ENCODE measurements at places on chromosomes 4 and X.
A peak's percentile ranks its signal among the peaks of the same experiment; 100 is the strongest.

GRCh38 chrX:153601511-153602110 lies 2.7 kb upstream of the CCNQ start:
- no peak for DNase-seq

DNA sequence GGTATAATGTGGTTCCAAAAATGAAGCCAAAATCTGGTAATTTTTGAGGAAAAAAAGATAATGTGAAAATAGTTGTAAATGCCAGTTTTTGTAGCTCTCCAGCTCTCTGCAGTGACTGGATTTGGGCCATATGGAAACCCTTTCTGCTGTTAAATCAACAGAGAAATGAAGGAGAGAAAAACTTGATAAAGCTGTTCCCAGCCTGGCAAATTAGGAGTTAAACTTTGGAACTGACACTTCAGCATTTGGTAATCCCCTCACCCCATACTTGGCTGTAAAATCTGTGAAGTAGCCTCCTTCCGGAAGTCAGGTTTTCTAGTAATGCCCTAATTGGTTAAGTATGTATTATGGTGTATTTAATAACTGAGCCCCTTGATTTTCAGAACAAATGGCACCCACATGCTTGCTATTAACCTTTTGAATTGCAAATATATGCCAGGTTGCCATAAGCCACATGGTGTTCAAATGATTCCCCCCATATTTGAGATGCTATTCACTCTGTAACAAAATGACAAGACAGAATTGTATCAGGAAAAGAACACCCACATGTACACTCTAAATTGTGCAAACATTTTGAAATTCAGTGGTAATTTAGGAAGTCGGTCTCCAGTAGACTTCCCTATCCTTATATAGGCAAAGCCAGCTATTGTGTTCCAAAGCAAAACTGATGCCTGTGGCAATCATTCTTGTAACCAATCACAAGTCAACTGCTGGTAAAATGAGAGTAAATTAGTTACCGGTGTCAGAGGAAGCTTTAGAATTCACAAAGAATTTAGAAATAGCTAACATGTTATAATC lies 96.3 kb upstream of the ADAMTS3 start:
- no peak for DNase-seq

DNA sequence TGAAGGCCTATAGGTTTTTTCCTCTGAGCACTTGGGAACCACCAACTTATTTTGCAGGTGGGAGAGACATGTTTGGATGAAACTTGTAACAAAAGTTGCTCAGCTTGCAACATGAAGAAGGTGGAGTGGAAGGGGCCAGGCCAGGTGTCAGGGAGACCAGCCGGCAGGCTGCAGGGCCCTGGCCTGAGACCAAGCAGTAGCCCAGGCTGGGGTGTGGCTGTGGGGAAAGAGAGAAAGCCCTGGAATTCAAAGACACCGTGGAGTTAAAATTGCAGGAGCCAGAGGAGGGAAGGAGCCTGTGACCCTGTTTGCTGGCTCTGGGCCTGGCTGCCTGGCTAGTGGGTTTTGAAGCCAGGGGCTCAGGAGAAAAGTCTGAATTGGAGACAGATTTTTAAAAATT lies 43.4 kb downstream of the EFNB1 start:
- DNase-seq = no peak

- DNase-seq = no peak
Measured at GRCh38 chr4:183816882-183817509, 88.1 kb upstream of the STOX2 start.

- DNase-seq = no peak
Measured at GRCh38 chr4:1559896-1560650, 124.0 kb downstream of the FAM53A start.

GRCh38 chr4:168374772-168375523 lies 56.4 kb upstream of the DDX60 start:
- DNase-seq = no peak

GRCh38 chrX:7110821-7111276 lies 36.7 kb upstream of the STS start:
- no peak for DNase-seq

DNA sequence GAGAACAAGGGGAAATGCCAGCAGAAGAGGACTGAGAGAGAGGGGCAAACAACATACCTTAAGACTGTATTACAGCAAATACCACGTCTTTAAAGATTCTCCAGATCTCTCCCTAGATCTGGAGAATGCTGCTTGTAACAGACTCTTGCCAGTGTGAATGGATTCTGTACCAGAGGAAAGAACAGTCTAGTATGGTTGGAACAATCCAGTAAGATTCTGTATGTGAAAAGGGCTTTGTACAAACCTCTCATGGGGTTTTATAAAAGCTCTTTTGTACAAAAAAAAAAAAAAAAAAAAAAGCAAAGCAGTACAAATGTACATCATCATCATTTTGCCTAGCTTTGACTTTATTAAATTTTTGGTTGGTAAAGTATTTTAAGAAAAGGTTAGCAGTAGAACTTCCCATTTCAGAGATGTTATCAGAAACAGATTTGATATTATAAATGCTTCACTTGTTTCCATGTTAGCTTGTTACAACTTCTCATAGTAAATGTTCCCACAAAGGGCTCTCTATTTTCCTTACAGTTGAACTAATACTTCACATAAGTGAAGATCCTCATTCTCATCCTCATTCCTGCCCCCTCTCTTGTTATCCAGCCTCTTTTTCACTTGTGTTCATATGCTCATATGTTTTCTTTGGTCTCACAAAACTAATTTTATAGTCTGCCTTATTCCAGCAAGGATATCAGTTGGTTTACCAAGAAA lies 144.2 kb downstream of the EDA start:
- no peak for DNase-seq

GRCh38 chrX:119495734-119496726 lies 27.8 kb downstream of the SLC25A5 start:
- no peak for DNase-seq

DNA sequence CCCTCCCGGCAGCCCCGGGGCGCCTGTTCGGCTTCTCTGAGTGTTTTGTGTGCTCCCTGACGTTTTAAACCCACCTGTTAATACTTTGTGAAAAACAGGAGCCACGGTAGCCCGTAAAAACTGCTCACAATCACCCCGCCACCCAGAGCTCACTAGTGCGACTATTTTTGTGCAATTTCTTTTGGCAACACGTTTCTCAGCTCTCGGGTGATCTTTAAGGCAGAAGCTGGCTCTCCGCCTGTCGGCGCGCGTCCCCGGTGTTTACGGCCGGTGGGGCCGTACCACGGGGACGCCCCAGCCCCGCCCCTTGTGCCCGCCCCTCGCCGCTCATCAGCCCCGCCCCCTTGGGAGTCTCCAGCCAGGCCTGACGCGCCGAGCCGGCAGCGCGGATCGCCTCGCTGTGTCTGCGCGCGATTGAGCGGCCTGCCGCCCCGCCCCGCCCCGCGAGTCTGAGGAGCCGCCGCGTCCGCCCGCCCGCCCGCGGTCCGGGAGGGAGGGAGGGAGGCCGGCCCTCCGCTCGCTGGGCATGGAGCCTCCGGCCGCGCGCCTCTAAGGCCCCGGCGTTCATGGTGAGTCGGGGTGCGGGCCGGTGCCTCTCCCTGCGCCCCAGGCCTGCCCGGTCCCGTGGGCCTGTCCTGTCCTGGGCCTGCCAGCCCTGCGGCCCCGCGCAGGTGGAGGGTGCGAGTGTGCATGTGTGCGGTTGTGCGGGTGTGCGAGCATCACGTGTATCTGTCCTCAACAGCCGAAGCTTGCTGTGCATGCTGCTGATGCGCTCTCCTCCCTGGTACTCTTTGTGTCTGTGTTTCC lies 56.2 kb upstream of the TADA2B start:
- DNase-seq = peak; percentile 93

- no peak for DNase-seq
Measured at GRCh38 chr4:168736860-168737805, 240.3 kb downstream of the PALLD start.

DNA sequence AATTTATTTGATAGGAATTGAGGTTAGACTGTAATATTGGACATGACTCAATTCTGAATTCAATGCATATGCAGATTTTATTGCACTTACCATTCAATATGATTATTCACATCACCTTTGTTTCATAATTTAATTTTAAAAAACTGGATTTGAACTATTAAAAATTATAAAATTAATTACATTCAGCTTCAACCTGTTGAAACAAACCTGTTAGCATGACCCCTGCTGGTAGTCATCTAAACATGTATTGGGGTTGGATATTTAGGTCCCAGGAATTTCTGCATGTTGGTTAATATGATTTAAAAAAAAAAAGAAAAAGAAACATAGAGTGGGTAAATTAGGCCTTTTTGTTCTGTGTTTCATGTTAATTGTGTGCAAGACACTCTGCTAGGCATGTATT lies 85.9 kb downstream of the ARSJ start:
- DNase-seq = no peak

GRCh38 chrX:132758759-132759158 lies 199.7 kb downstream of the HS6ST2 start:
- no peak for DNase-seq

- no peak for DNase-seq
Measured at GRCh38 chrX:25191403-25191802, 175.6 kb upstream of the ARX start.

- no peak for DNase-seq
Measured at GRCh38 chrX:94256396-94256795, 582.4 kb downstream of the FAM133A start.

DNA sequence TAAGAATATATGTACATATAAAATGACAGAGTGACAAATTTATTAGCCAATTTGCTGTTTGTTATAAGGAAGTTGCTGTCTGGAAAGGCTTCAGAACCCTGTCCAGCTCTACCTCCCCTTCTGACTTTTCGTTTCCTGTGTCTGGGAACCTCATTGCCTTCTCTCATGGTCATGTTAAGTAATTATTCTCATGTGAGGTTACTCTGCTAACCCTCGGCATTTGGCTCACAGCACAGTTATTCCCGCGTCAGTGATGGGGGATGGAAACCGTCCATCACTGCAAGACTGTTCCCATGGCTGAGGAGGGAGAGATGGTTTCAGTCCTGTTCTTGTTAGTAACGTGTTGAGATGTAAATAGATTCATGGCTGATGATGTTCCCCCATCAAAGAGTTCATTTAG lies 11.9 kb downstream of the EDNRA start:
- DNase-seq = no peak

- DNase-seq = no peak
Measured at GRCh38 chrX:649166-649565, 18.6 kb downstream of the SHOX start.

GRCh38 chrX:129726307-129727111 lies 12.3 kb upstream of the XPNPEP2 start:
- DNase-seq = peak; percentile 39

DNA sequence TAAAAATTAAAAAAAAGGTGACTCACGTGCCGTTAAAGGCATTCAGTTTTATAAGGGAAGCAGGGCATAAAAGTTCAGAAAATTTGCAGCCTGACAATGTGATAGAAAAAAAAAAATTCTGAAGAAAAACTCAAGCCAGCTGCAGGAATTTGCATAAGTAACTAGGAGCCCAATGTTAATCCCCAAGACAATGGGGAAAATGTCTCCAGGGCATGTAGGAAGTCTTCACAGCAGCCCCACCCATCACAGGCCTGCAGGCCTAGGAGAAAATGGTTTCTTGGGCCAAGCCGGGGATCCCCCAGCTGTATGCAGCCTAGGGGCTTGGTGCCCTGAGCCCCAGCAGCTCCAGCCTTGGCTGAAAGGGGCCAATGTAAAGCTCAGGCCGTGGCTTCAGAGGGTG lies 31.2 kb downstream of the CHM start:
- DNase-seq = no peak

GRCh38 chr4:54322818-54323417 lies 93.8 kb downstream of the PDGFRA start:
- peak; percentile 40 for DNase-seq

DNA sequence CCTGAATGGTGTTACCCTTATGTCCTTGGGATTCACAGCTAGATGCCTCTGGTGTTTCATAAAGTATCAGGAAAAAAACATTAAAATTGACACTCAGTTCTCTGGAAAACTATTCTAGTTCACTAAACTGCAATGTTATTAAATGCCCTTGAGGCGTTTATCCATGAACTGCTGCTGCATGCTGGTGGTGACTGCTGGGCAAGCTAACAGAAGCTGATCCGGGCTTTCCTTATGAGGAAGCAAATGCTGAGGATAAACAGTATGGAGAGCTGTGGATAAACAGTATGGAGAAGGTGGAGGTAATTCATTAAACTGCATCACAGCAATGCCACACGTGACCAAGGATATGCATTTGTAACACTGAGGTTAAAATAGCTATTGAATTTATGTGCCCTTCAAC lies 227.0 kb downstream of the NR3C2 start:
- DNase-seq = no peak

DNA sequence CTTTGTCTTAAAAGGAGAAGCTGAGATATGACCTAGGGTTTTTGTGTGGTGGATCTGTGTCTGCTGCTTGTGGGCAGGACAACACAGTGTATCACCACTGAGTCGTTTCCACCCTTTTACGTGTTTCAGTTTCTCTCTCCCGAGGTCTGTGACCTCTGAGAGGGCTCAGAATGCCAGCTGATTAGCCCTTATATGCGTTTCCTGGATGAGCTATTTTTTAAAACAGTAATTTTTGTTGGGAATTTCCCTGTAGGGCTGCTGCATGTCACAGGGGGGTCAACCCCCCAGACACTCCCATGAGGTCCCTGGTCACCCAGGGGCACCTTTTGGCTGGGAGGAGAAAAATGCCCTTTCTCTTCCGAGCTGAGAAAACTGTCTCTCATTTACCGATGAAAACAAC lies 170.4 kb upstream of the CASK start:
- no peak for DNase-seq

- no peak for DNase-seq
Measured at GRCh38 chr4:172202480-172203076, 389.4 kb downstream of the GALNTL6 start.

DNA sequence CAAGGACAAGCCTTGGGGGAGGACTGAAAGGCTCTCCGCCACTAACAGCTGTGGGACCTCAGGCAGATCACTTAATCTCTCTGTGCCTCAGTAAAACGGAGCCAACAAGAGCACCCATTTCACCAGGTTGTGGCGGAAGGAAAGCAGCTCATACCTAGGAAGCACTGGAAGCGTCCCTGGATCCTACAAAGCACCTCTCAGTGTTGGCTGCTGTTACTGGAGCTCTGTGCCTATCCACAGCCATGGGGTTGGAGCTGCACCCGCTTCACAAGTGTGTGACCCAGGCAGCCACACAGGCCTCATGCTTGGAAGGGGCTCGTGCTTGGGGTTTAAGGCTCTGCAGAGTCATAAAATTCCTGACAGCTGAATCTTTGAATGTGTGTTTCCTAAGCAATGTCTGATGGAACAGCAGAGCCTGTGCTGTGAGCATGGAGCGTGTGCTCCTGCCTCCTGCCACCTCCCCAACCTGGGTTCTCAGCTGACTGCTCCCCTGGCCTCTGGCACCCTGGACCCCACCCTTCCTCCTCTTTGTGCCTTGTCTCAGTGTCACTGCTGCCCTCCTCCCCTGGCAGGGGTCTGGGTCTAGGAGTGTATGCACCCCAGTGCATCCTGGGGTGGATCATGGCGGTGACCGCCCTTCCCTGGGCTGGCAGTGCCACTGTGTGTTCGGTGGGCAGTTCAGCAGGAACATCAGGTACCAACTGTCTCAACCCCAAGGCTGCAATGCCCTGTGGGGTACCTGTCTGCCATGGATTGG lies 14.4 kb upstream of the MAN2B2 start:
- no peak for DNase-seq

- DNase-seq = no peak
Measured at GRCh38 chr4:145320294-145320693, 139.9 kb upstream of the OTUD4 start.
